ENCODE measurements at places on chromosomes 4 and X.
A peak's percentile ranks its signal among the peaks of the same experiment; 100 is the strongest.

GRCh38 chrX:84441143-84441542, 61.1 kb downstream of the HDX start:
- peak; percentile 24 for DNase-seq

GRCh38 chr4:15238720-15239119, 189.1 kb upstream of the C1QTNF7 start:
- DNase-seq: peak; percentile 50

DNA sequence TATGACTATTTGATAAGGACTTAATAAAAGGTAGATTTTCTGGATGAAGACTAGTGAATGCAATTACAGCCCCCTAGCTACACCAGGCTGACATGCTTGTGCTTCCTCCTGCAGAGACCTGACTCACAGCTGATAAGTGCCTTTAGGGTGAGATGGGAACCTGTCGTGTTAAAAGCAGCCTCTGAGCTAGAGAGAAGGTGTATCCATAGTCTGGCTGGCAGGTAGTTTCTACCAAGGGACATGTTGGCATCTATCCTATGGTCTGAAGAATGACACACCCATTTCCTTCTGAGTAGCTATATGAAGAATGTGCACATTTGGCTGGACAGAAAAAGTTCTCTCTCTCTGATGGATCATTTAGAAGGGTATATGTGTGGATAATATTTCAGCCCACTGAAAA, 64.1 kb downstream of the PARM1 start:
- no peak for DNase-seq

DNA sequence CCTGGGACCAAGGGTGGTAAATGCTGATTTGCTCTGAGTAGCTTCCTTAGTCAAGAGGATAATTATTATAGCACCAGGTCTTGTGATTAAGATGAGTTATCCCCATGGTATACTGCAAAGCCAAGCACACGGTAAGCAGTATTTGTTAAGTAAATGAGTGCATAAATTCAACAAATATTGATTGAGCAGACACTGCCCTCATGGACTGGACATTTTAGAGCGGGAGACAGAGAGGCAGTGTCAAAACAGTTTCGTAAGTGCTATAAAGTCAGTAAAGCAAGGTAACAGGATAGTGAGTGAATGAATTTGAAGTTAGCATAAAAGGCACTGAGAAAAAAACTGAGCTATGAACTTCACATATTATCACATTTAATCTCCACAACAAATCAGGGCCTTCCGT, 13.9 kb downstream of the PHF8 start:
- DNase-seq: no peak

DNA sequence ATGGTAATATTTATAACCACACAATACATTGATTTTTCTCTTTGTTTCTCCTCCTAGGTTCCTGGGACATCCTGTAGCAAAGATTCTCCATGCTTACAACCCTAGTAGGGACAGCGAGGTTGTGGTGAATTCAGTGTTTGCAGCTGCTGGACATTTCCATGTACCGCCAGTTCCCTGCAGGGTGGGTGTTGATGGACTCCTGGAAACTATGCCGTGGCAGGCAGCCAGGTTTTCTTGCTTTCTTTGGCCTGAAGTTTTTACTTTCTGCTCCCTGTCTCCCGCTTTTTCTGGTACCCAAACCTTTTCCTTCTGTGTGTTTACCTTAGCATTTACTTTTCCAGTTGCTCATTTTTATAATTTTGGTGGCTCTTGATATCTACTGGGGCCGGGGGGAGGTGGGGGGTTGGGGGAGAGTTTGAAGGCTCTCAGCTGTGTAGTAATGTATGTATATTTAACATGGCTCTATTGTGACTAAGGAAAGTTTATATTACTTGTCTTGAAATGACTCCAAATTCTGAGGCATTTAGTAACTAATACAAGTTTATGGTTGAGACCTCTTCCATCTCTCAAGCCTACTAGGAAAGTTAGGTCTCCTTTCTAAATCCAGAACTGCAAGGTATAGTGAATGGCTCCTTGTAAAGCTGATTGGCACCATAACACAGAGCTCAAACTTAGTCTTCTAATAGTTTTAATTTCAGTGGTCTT, 89.7 kb downstream of the TMEM131L start:
- DNase-seq: peak; percentile 47

DNA sequence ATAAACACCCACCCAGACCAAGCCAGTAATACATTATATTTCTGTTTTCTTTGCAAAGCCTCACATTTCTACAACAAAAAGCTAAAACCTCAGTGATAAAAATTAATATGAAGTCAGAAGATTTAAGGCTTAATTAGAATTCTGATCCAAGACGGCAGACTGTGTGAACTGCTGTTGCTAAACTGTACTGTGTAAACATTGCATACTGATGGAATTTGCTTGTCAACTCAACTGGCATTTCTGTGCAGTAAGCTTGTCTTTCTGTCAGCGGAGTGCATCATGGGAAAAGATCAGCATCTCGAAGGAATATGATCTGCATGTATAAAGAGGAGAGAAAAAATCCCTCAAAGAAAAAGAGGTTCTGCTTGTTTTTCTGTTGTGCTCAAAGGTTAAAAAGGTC, 69.4 kb upstream of the SPANXB1 start:
- DNase-seq: no peak

GRCh38 chr4:92497141-92497540, 193.4 kb downstream of the GRID2 start:
- no peak for DNase-seq

GRCh38 chr4:54234497-54235205, 5.6 kb downstream of the PDGFRA start:
- DNase-seq: no peak

DNA sequence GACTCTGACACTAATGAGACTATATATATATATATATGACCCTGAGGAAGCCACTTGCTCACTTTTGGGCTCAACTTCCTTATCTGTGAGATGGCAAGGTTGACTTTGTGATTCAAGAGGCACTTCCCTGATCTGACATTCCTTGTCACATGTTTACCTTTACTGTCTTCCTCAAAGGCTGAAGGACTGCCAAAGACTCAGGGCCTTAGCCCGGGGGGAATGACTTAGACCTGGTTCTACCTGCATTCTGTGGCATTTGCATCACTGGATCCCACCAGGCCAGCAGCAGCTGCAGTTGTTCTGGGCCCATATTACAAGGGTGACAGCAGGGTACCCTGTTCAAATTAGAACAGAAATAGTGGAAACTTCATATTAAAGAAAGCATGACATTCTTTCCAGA, 3.1 kb upstream of the HS6ST2 start:
- DNase-seq: no peak

GRCh38 chrX:38205039-38205438, 15.6 kb downstream of the SRPX start:
- DNase-seq: no peak

- DNase-seq: no peak
Measured at GRCh38 chr4:25213347-25213979, 20.4 kb upstream of the PI4K2B start.

DNA sequence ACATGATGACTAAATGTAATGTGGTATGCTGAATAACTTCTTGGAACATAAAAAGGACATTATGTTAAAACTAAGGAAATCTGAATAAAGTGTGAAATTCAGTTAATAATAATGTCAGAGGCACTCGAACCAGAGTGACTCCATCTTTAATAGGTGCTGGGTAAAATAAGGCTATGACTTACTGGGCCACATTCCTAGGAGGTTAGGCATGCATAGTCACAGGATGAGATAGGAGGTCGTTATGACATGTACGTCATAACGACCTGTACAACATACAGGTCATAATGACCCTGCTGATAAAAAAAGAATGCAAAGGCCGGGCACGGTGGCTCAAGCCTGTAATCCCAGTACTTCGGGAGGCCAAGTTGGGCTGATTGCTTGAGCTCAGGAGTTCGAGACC, 28.9 kb upstream of the OPHN1 start:
- peak; percentile 78 for DNase-seq

GRCh38 chr4:110268352-110268751, 69.9 kb upstream of the ELOVL6 start:
- no peak for DNase-seq

GRCh38 chr4:54165438-54165837, 63.7 kb upstream of the PDGFRA start:
- DNase-seq: peak; percentile 92

- no peak for DNase-seq
Measured at GRCh38 chr4:146261041-146261440, 46.7 kb downstream of the REELD1 start.

DNA sequence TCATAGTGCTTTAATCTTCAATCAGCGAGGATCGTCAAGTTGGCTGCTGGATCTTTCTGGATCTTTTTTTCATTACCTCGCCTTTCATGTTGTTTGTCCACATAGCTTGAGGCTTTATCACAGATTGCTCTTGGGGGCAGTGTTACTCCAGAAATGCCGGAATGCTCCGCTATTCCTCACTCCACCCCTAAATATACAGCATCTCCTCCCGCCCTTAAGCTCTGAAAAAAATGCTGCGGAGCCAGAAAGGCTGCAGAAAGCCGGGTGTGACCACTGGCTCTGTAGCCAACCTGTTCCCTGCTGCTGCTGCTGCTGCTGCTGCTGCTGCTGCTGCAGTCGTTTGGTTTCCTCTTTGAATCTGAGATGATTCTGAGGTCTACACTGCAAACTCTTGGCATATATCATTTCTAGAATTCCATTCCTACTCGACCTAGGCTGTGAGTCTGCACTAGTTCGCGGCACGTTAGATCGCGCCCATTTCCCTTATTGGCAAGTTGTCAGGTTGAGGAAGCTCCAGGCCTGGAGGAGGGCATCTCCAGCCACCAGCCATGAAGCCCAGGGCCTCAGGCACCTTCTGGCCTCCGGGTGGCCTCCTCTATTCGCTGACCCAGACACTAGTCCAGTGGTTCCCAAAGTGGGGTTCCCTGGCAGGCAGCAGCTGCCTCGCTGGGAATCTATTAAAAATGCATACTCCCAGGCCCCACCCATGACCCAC, 34.2 kb downstream of the WDR13 start:
- peak; percentile 95 for DNase-seq

GRCh38 chr4:63921561-63921960, 487.7 kb downstream of the TECRL start:
- no peak for DNase-seq

DNA sequence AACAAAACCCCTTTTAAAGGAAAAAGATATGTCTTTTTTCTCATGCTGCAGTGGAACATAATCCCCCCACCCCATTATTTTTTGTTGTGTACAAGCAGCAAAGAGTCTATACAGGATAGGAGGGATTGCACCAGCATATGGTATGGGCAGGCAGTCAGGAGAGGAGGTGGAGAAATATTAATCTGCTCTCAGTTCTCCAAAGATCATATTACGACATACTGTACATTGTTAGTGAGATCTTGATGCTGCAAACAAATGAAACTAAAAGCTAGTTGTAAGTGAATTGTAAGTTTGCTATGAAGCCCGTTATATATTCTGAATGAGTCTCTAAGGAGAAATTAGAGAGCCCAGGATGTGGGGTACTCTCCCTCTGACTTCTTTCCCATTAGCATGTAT, 75.3 kb downstream of the RAPGEF2 start:
- DNase-seq: no peak

DNA sequence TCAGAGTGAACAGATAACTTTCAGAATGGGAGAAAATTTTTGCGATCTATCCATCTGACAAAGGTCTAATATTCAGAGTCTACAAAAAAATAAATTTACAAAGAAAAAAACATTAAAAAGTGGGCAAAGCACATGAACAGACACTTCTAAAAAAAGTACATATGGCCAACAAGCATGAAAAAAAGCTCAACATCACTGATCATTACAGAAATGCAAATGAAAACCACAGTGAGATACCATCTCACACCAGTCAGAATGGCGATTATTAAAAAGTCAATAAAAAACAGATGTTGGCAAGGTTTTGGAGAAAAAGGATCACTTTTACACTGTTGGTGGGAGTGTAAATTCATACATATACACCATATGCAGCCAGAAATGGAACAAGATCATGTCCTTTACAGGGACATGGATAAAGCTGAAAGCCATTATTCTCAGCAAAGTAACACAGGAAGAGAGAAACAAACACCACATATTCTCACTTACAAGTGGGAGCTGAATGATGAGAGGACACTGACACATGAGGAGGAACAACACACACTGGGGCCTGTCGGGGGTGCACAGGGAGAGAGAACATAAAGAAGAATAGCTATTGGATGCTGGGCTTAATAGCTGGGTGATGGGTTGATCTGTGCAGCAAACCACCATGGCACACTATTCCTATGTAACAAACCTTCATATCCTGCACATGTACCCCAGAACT, 41.6 kb upstream of the ITM2A start:
- no peak for DNase-seq

DNA sequence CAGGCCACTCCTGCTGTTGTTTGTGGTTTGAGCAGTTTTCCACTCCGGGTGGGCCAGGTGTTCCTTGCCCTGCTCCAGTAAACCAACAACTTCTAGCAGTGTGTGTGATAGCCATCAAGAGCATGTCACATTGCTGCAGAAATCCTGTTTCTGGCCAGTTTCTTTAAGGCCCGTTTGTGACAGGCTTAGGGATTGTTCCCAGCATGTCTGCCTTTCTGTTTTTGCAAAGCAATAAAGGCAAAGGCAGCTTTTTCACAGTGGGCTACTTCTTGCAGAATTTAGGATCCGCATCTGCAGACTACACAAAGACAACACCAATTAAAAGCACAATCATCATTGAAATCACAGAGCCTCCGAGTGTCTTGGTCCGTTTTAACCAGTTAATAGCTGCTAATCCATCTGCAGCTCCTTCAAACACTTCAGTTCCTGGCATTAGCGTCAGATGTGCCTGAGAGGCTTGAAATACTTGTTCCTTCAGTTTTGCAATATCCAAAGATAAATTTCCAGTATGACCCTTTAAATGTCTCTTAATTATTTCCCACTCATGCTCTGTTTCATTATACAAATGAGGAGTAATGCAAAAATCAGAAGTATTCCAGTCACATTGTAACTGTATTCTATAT, 65.1 kb downstream of the ADAM29 start:
- no peak for DNase-seq

DNA sequence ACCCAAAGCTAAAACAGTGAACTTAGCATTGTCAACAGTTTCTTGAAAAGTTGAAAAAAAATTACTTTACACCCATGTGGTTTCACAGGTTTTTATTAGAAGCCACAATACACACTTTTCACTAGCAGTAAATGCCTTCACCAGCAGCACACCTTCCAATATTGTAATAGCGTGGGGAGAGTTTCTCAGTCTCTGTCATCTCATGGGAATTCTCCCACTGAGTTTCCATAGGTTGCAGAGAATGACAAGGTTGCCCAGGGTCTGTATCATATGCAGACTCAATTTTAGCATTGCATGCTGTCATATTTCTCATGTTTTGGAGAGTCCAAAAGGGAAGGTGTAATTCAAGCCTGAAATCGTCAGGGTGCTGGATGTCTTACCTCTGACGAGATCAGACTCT, 486.1 kb upstream of the TENM3 start:
- DNase-seq: no peak

GRCh38 chr4:136935305-136935704, 597.0 kb downstream of the PCDH18 start:
- no peak for DNase-seq

- DNase-seq: peak; percentile 65
Measured at GRCh38 chr4:156293657-156294297, 340.1 kb upstream of the CTSO start.

- no peak for DNase-seq
Measured at GRCh38 chrX:126551306-126551705, 1.3 kb downstream of the DCAF12L1 start.

GRCh38 chrX:86171366-86171765, 23.1 kb downstream of the DACH2 start:
- DNase-seq: peak; percentile 0

GRCh38 chr4:48688953-48689352, 91.1 kb downstream of the FRYL start:
- no peak for DNase-seq
